AG10803 (cell line): ENCODE measurements at places on chromosomes 5 and 9.
A peak's percentile ranks its signal among the peaks of the same experiment; 100 is the strongest.

GRCh38 chr5:19534751-19535150, 453.2 kb downstream of the CDH18 start:
- DNase-seq: no peak

DNA sequence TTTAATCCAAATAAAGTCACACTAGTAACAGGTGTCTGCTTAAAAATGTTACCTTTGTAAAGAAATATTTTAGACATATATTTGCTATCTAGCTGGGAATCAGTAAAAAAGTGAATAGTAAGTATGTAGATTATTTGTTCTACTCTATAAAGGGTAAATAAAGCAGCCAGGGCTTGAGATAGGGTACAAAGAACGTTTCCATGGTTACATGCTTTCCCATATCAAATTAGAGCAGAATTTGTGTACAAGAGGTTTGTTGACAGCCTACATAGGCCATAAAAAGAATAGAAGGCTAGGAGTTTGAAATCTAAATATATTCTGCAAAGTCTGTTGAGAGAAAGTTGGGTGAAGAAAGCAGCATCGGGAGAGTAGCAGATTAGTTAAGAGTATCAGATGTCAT, 160.9 kb upstream of the POU5F2 start:
- DNase-seq: no peak

- peak; percentile 15 for DNase-seq
Measured at GRCh38 chr5:133032852-133033742, 6.7 kb upstream of the ZCCHC10 start.

DNA sequence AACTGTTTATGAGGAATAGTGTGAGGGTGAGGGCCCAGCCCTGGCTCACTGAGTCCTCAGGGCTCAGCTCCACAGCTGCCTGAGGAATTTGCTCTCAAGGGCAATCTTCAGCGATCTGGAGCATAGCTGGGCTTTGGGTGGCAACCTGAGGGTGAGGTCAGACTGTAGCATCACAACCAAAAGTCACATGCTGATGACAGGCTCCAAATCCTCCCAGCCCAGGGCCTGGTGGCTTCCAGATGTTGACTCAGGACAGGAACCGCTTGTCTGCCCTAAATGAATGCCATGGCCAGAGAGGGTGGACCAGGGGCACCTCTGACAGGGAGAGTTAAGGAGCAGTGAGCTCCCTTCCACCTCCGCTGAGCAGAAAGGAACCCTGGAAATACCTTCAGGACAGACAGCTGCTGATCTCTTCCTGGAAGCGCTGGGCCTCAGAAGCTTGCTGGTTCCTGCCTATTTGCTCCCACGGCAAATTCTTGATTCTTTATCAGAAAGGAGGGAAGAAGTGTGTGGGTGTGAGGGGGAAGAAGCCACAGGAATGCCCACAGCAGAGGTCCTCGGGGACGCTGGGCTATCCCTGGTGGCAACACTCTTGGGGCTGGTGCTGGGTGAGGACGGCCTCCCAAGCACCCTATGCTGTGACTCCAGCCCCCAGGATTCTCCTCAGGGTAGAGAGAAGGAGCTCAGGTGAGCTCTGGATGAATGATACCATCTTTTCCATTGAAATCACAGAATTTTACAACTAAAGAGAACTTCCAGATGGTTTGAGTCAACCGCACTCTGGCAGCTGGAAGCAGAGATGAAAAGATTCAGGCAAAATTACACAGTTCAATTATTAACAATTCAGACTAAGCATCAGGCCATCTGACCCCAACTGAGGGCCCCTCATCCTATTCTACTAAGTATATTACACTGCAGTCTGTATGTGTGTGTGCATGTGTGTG, 13.8 kb upstream of the CTSL start:
- peak; percentile 96 for DNase-seq

DNA sequence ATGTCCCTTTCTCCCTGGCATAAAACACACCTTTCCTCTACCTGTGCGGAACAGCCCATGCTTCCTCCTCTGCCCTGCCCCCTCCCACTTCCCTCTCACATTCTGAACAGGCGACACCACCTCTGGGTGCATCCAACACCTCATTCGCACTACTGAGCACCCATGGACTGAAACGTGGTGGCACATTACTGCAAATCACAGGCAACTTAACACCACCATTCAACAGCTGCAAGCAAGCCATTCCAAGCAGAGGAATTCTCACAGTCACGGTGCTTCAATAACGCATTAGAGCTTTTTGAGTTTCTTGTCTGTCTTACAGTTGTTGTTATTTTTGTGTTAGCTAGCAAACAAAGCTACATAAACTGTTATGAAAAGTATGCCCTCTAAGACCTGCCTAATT, 298.2 kb upstream of the TAS2R1 start:
- DNase-seq: no peak

DNA sequence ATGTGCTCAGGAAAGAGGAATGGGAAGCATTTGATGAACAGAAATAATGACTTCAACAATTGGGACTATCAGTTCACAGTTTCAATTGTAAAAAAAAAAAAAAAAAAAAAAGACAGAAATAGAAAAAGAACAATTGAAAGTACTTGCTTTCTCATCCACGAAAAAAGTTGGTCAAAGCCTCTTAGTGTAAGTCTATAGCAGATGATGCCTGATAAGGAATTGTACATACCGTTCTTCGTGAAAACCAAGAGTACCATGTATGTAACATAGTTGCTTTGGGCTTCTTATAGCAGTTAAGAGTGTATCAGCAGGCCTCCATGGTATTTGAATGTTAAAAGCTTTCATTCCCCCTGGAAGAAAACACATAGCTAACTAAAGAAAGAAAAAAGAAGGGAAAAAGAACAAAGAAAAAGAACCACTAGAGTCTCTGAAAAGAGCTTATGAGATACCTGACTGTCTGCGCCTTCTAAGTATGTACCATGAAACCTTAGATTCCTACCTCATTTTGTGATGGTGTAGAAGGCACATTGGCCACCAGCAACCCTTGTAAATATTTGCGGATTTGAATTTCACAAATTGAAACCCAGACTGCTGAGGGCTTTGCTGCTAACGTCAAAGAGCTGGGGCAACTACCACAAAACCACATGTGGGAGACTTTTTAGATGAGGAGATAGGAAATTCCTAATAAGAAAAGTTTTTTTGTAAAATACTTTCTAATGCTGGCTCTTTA, 75.2 kb downstream of the TMC1 start:
- peak; percentile 33 for DNase-seq

DNA sequence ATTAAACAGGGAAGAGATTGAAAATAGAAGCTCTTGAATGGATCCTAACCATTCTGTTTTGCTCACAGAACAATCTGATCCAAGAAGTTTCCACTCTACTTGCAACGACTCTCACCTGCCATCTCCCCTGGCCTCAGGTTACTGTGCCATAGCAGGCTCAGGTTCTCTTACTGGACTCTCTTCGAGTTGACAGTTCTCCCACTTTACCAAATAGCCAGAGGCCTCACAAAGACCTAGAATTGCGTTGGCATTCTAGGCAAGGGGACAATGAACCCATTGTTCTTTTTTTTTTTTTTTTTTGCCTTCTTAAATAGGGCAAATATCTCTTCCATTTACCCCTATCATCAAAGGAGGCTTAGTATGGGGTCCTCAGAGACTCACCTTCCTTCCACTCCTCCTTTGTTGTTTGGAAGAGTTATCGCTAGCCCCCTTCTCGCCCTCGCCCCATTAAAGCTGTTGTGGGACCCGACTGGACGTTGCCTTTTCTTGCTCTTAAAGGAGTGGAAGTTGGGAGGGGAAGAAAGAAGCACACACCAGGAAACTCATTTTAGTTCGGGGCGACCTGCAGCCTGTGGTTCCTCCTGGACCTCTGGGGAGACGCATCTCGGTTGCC, 688 bp upstream of the PLPPR1 start:
- DNase-seq: no peak

DNA sequence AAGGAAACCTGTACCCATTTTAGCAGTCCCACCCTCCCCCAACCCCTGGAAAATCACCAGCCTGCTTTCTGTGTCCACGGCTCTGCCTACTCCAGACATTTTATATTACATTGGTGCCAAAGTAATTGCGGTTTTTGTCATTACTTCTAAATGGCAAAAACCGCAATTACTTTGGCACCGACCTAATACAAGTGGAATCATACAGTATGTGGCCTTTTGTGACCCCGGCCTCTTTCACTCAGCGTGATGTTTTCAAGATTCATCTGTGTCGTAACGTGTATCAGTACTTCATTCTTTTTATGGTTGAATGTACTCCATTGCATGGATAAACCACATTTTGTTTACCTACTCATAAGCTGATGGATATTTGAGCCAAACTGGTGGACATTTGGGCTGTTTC, 9.7 kb upstream of the ORM1 start:
- peak; percentile 26 for DNase-seq

GRCh38 chr5:93922551-93922950, 181.2 kb upstream of the POU5F2 start:
- DNase-seq: no peak

GRCh38 chr5:88813805-88814575, 69.0 kb downstream of the MEF2C start:
- DNase-seq: no peak

DNA sequence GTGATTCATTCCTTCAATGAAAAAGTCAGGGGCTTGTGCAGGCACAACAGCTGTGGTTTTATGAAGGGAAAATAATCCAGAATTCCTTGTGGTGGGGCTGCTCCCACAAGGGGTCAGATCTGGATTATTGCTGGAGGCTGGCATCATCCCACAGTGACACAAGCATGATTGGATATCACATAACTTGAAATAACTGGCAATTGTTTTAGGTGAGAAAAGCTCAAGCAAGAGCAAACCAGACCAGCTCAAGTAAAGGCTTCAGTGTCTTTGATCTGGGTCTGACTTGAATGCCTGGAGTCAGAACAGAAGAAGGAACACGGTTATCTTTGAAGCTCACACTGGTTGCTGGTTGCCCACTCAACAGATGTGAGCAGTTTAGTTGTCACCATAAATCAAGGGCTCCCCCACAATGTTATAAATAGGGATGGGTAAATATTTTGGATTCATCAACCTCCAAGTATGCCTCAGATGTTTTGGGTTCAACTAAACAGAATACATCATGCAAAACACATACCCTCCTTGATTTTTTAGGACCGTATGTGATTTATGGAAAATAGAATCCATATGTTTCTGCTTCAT, 3.1 kb upstream of the ZNF474 start:
- peak; percentile 88 for DNase-seq

DNA sequence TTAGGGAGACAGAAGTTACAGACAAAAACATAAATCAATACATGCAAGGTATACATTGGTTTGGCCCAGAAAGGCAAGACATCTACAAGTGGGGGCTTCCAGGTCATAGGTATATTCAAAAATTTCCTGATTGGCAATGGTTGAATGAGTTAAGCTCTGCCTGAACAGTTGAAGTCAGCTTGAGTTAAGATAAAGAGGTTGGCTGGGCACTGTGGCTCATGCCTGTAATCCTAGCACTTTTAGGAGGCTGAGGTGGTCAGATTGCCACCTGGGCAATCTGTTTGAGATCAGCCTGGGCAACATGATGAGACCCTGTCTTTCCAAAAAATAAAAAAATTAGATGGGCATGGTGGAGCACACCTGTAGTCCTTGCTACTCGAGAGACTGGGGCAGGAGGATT, 16.3 kb downstream of the TMC1 start:
- DNase-seq: no peak

DNA sequence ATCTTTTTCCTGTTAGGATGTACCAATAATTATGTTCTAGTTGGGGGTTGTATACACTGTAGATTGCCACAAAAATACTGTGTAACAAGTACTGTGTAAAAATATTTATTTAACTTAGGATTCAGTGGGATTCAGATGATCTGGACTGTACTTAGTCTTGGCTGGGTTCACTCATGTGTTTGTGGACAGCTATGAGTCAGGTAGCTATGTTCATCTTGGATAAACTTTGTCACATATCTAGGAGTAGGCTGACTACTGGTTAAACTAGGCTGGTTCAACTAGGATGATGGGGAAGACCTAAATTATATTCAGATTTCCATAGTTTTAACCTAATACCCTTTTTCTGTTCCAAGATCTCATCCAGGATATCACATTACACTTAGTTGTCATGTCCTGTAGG, 32.1 kb upstream of the TNFSF15 start:
- no peak for DNase-seq

DNA sequence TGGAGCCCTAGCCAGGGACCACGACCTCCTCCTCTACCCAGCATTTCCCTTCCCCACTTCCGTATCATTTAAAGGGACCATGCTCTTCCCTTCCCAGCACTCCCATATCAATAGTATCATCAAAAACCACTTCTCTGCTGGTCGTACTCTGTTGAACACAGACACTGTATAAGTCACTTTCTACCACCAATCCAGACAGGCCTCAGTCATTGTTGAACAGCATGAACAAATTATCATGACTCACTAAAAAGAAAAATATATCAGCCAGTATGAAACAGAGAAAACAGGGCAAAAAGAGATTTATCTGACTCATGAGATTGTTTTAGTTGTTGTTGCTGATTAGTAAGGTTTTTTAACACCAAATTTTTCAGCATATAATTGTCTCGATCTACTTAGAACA, 89.8 kb downstream of the CDKN2A start:
- peak; percentile 15 for DNase-seq

- DNase-seq: no peak
Measured at GRCh38 chr5:157295247-157295646, 29.3 kb downstream of the CYFIP2 start.

DNA sequence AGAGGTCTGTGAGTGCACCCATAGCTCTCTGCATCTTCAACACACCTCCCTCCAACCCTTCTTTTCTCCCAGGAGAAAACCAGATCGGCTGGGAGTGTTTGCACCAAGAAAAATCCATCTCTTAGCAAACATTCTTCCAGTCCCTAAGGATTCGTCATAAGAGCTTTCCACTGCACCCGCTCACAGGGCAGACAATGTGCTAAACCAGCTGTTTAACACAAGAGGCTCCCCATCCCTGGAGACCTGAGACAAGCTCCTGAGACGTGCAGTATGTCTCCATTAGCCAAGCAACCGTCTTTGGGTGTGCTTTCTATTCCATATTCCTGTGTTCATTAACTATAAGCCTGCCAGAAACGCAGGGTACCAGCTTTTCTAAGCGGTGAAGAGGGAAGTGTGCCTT, 93.6 kb upstream of the ZNF462 start:
- peak; percentile 13 for DNase-seq

GRCh38 chr9:7790022-7790818, 9.4 kb downstream of the DMAC1 start:
- no peak for DNase-seq

- no peak for DNase-seq
Measured at GRCh38 chr5:118552146-118552545, 436.2 kb downstream of the DTWD2 start.

GRCh38 chr5:107446972-107447371, 223.8 kb downstream of the EFNA5 start:
- no peak for DNase-seq
